ENCODE measurements at places on chromosomes 6 and 20. TPM values are rescaled to one million over a fixed set of nuclear protein-coding genes. Genes with fewer than 3 reads are reported as not detected.

DNA sequence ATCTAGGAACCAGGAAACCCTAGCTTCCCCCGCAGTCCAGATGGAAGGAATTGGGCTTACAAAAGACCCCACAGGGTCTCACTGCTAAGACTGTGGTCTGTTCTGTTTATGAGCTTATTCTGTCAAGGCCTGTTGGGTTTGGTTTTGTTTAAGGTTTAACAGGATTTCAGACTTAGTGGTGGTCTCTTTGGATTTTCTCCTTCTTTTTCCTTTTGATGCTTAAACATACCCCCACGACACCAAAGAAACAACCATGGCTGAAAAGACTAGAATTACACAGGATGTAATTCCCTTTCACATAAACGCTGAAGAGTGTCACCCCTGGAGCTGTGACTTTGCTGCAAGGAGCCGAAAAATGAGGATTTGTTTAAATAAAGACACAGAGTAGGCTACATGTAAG lies 408.6 kb downstream of the PREX1 start:
- no peak for DNase-seq

MRAP2 gene
- total RNA-seq: 1.7 TPM

DNA sequence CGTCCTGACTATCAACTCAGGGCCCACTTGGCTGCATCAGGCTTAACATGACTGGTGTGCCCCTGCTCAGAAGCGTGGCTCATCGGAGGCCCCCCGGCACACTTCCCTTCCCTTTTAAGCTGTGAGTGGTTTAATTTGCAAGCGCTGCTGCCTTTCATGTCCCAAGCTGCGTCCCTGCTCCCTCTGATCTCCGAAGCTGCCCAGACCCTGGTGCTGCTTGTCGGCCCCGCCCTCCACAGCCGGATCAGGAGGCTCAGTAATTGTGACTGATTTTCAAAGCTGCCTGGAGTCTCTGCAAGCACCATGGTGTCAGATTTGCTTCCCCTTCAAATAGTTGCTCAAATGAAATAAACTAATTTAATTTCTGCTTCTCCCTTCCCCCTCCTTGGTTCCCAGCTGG lies 71.1 kb downstream of the CDH22 start:
- DNase-seq: no peak

POLR3F gene
- total RNA-seq: 9.3 TPM

GRCh38 chr6:155248008-155249001 lies 15.5 kb upstream of the CLDN20 start:
- DNase-seq: peak; percentile 81

HLA-DMB gene
- total RNA-seq: 9.9 TPM

GRCh38 chr6:5271926-5272325 lies 10.6 kb downstream of the FARS2 start:
- no peak for DNase-seq

DNA sequence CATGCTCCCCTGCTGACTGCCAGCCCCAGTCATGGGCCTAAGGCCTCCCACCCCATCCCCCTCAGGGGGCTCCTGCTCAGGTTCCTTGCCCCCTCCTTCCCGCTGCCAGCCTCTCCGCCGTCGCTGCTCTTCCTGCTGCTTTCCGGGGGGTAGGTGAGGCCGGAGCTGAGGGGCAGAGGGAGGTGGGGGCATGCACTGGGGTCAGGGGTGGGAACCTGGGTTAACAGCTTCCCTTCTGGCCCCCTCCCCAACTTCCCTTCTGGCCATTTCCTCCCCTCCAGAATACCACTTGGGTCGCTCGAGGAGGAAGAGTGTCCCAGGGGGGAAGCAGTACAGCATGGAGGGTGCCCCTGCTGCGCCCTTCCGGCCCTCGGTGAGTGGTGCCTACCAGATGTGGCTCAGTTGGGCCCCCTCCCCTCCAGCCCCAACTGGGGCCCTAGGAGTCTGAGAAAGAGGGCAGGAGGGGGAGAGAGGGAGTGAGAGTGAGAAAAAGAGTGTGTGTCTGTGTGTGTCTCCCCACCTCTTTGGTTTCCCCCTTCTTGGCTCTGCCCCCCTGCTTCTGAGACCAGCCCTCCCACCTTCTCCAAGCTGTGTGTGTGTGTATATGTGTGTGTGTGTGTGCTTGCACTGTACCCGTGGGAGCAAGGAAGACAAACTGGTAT lies 12.1 kb downstream of the SYNGAP1 start:
- peak; percentile 55 for DNase-seq
